Left cardiac atrium (tissue), 4 donors: ENCODE measurements at places on chromosomes 6 and 20. TPM values are rescaled to one million over a fixed set of nuclear protein-coding genes. Genes with fewer than 3 reads are reported as not detected.

AGPAT4 gene
- 4.6 TPM for total RNA-seq

MRPS18A gene
- 36.5 TPM for total RNA-seq

LIME1 gene
- 3.6 TPM for total RNA-seq

FAM162B gene
- total RNA-seq, result 5.2 TPM

VSTM2L gene
- 139 TPM for total RNA-seq
